NCI-H1092 treated with DMSO at 0.1 percent for 48 hours (cell line): ENCODE measurements at places on chromosomes 16 and 17.
A peak's percentile ranks its signal among the peaks of the same experiment; 100 is the strongest.

DNA sequence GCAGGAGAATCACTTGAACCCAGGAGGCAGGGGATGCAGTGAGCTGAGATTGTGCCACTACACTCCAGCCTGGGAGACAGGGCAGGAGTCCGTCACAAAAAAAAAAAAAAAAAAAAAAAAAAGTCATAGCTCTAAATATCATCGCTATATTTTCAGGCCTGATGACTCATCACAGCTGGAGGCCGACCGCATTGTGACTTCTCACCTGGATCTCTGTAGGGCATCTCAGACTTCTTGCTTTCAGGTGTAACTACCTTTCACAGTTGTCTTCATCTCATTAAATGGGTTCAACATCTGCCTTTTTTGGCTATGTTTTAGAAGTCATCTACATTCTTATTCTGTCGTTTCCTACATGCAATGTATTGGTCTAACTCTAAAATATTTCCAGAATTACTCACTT, 353.1 kb upstream of the MON1B start:
- no peak for DNase-seq

DNA sequence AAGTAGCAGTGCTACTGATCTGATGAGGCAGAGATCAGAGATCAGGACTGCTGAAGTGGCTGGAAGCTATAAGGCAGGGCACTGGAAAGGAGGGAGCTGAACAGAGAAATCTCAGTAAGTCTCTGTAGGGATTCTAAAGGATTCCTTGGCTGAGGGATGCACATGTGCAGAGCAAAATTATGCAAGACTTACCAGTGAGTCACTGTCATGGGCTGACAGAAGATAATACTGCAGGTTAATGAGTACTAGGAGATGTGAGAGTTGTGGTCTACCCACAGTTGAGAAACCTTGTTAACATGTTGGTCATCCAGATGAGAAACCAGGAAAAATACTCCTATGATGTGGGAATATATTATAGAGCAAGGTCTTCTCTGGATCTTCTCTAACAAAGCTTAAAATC, 378.1 kb downstream of the HAPSTR1 start:
- no peak for DNase-seq

DNA sequence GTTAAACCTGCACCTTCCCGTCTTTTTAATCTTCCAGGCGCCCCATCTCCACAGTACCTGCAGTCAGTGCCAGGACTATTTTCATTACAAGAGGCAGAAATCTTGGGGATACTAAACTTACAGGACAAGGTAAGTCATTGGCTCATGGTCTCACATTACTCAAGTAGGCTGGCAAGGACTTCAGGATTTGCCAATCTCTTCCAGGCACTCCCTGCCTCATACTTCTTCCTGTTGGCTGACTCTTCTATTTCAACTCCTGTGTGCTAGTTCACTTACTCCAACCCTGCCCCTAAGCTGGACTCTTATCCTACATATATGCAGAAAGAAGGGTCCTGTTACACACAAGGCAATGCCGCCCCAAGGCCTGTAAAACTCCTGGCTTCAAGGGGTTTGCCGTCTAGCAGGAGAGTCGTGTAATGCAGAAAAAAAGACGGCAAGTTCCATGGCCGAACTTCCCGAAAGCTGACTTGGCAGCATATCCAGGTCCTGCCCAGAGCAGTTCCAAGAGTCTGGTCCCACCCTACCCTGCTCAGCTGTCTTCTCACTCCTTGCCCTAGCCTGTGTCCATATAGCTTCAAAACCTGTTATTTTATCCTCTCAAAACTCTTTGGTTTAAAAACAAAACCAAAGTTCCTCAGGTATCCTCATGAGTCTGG, 14.8 kb downstream of the ERN1 start:
- no peak for DNase-seq

GRCh38 chr17:77645072-77646045, 313.1 kb upstream of the TNRC6C start:
- no peak for DNase-seq

- no peak for DNase-seq
Observed at GRCh38 chr17:37118366-37119137, 169.8 kb downstream of the AATF start.

- DNase-seq = no peak
Observed at GRCh38 chr17:81093619-81094508, 58.9 kb downstream of the BAIAP2 start.

GRCh38 chr17:50661795-50662391, 27.2 kb downstream of the ABCC3 start:
- no peak for DNase-seq

GRCh38 chr17:62194401-62194800, 129.3 kb upstream of the MED13 start:
- DNase-seq = no peak

GRCh38 chr17:2937331-2938003, 125.9 kb downstream of the OR1D5 start:
- DNase-seq = no peak

GRCh38 chr16:4692460-4693295, 684 bp upstream of the NUDT16L1 start:
- peak; percentile 21 for DNase-seq

DNA sequence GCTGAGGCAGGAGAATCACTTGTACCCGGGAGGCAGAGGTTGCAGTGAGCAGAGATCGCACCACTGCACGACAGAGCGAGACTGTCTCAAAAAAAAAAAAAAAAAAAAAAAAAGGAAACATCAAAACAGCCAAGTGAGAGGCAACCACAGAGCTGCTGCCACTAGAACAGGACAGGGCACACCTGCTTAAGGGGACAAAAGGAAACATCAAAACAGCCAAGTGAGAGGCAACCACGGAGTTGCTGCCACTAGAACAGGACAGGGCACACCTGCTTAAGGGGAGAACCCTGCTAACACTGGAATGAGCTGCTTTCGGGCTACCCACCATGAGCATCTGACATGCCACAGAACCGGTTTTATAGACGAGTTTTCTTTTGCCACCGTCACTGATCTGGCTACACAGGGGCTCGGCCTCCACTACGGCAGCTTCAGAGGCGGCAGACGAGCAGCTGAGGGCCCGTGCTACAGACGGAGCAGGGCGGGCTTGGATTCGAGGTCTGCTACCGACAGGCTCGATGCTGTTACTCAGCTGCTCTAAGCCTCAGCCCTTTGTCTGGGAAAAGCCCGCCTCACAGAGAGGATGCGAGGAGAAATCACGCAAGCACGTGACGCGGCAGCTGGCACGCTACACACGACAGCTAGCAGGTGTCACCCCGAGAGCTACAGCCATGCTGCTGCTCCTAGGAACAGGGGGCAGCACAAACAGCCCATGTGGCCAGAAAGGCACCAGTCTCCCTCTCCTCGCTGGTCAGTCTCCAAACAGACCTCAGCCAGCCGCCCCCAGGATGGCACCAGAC, 2.0 kb downstream of the P4HB start:
- DNase-seq = no peak

GRCh38 chr16:46850619-46851555, 19.9 kb upstream of the C16orf87 start:
- no peak for DNase-seq

- DNase-seq = no peak
Observed at GRCh38 chr16:50881956-50882355, 140.1 kb downstream of the CYLD start.

- peak; percentile 75 for DNase-seq
Observed at GRCh38 chr17:43530288-43531081, 15.7 kb downstream of the ETV4 start.

DNA sequence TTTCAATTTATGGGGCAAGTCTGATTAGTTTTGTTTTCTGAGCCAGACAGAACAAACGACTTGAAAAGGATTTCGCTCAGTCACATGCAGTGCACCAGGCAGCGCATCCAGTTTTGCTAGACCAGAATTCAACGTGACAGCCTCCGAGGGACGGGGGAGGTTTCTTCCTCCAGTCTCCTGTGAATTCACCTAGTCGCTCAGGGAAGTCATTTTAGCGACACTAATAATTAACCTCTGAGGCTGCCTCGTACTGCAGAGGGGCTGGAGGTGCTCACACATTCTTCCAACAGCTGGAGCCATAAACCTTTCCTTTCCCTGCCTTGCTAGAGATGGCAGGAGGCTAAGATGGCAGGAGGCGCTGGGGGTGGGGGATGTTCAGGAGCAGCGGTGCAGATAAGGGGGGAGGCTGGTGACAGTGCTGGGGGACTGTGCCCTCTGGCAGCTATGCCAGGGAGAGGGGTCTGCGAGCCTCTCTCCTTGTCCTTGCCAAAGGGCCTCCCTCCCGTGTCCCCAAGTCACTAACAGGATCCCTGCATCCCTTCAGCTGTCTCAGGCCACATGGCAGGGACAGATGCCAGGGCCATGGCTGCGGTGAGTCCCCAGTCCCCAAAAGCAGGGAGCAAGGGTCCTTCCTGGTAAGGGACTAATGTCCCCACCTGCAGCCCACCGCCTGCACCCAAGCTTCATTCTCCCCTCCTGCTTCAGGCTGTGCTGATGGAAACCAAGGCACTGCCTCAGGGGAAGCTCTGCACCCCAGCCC, 24.0 kb downstream of the MXRA7 start:
- DNase-seq = no peak

DNA sequence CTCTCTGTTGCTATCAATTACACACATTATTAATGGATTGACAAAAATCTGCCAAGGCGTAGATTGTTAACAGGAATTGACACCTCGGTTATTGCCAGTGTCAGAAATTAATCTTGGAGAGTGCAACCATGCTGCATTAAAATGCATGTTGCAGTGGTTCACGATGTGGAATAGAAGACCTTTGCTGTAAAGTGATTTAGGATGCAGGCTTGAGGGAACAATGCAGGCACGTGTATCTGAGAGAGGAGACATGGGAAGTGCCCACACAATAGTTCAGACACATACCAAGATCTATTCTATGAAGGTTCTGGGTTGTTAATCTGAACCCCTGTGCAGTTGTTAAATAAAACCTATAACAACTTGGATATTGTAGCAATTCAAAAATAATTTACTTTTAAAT, 1032.8 kb upstream of the CDH8 start:
- DNase-seq = no peak

DNA sequence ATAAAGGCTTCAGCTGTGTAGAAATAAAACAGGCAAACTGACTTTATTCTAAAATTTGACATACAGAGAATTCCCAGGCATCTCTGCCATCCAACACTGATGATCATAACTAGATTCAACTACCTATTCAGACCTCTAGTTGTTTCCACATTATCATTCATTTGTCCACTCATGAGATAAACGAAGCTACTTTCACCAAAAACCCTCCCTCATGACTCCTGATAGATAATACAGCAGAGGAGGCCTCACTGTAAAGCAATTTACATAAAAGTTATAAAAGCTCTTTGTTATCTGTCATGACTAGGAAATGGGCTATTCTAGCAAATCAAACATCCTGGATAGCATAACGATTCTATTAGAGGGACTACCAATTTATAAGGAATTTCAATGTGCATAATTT, 19.6 kb upstream of the RFFL start:
- DNase-seq = no peak

GRCh38 chr16:55555436-55555835, 11.0 kb upstream of the CAPNS2 start:
- DNase-seq = no peak

GRCh38 chr16:11005611-11005975, 61.2 kb downstream of the CLEC16A start:
- DNase-seq = no peak

GRCh38 chr16:73912281-73912680, 384.3 kb upstream of the PSMD7 start:
- DNase-seq = no peak

- DNase-seq = no peak
Observed at GRCh38 chr16:56732366-56732765, 2.4 kb downstream of the NUP93 start.

DNA sequence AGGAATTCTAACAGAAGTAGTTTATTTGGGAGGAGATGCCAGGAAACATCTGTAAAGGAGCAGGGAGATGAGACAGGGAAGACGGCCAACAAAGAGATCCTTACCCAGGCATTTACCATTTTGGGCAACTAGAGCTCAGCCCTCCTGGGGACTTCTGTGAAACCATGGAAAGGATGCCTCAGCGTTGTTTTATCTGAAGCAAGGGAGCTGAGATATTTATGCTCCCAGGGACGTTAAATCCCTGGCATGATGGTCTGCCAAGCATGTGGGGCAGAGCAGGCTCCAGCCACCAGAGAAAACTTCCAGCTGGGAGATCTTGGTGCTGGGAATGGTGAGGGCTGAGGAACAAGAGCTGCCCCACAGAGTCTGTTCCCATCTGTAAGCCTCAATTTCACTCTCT, 114.8 kb upstream of the FOXF1 start:
- DNase-seq = no peak

- no peak for DNase-seq
Observed at GRCh38 chr16:71870818-71871217, 13.2 kb downstream of the ZNF821 start.

- no peak for DNase-seq
Observed at GRCh38 chr16:88339930-88340754, 42.6 kb upstream of the ZNF469 start.

GRCh38 chr16:87850009-87851006, 19.0 kb downstream of the SLC7A5 start:
- peak; percentile 54 for DNase-seq

DNA sequence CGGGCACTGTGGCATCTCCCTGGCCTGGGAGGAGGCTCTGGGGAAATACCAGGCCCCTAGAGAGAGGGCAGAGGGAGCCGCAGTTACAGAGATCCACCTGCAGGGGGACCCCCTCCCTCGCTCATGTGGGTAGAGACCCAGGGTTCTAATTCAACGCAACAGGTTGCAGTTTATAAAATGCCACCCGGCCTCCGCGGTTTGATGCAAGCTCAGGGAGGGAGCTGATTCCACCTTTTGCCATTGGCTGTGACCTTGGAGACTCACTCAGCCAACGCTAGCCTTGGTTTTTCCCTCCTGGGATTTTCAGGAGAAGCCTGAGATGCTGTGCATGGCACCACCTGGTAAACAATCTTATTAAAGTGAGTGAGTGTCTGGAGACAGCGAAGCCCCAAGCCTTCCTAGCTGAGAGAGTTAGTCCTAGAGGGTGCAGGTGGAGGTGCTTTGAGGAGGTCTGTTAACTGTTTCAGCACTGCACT, 12.1 kb downstream of the TTLL6 start:
- peak; percentile 34 for DNase-seq

GRCh38 chr16:83268169-83268568, 539.6 kb upstream of the HSBP1 start:
- no peak for DNase-seq

- DNase-seq = no peak
Observed at GRCh38 chr17:16377941-16378341, 3.0 kb upstream of the UBB start.

GRCh38 chr17:29544066-29544465, 22.8 kb downstream of the ABHD15 start:
- no peak for DNase-seq

GRCh38 chr16:84750575-84750974, 50.8 kb downstream of the USP10 start:
- no peak for DNase-seq

GRCh38 chr16:20704281-20704680, 6.8 kb upstream of the ACSM1 start:
- DNase-seq = no peak

DNA sequence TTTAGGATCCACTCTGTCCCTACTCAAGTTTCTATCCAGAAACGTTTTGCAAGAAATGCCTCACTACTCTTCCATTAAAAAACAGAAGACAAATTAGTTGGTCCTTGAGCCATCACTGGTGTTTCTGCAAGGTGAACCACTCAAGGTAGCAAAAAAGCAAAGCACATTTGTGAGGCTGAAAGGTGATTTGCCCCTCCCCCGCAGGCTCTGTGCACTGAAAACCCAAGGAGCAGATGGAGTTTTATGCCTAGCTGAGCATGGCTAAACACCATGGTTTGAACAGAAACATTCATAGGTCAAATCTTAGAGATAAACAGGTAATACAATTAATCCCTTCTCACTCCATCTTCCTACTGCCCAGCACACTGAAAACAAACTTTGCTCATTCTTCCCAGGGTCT, 538.2 kb upstream of the CDH5 start:
- DNase-seq = no peak
